ENCODE measurements at places on chromosomes 12 and 14.

GRCh38 chr14:41739203-41739602 lies 132.5 kb downstream of the LRFN5 start:
- DNase-seq, result no peak

- no peak for DNase-seq
Measured at GRCh38 chr12:10558301-10558700, 52.6 kb downstream of the EIF2S3B start.

GRCh38 chr14:79627058-79627457 lies 584.2 kb downstream of the DIO2 start:
- no peak for DNase-seq

GRCh38 chr14:85856430-85856829 lies 326.5 kb downstream of the FLRT2 start:
- DNase-seq, result no peak

- DNase-seq, result no peak
Measured at GRCh38 chr12:977156-977555, 13.9 kb upstream of the ERC1 start.

DNA sequence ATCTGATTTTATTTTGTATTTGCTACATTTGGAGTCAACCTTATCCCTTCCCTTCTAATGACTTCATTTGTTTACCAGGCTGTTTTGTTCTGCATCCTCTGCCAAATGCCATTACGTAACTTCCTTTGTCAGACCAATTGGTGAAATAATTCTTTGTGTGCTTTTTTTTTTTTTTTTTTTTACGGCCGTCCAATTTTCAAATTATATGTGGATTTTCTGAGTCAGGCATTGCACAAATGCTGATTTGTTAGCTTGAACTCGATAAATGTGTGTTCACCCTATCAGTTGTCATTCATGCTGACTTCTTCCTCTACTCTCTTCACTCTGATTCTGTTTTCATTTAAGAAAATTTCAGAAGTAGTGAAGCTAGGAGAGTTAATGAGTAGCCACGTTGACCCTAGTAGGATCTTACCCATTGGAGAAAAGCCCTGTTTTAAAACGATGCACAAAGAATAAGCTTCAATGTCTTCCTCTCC lies 386.2 kb downstream of the DIO2 start:
- peak; percentile 59 for DNase-seq

DNA sequence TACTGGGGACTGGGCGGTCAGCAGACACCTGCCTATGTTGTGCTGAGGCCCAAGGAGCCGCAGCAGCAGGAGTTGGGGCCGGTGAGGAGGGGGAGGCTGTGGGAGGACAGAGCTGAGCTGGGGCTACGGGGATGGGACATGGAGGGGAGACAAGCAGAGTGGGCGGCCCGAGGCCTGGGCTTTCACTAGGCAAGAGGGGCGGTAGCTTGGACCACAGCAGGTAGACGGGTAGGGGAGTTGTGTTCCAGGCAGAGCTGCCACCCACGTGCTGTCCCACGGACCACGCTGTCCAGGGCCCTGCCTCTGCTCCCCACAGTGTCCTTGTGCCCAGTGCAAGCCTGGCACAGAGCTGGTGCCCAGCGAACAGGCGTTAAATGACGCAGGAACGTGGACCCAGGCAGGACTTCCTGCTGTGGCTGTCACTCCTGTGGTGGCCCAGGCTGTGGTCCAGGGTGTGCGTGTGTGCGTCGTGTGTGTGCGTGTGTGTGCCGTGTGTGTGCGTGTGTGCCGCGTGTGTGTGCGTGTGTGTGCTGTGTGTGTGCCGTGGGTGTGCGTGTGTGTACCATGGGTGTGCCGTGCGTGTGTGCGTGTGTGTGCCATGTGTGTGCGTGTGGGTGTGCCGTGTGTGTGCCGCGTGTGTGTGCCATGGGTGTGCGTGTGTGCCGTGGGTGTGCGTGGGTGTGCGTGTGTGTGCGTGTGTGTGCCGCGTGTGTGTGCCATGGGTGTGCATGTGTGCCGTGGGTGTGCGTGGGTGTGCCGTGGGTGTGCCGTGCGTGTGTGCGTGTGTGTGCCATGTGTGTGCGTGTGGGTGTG lies 6.8 kb downstream of the CEP170B start:
- DNase-seq, result no peak

DNA sequence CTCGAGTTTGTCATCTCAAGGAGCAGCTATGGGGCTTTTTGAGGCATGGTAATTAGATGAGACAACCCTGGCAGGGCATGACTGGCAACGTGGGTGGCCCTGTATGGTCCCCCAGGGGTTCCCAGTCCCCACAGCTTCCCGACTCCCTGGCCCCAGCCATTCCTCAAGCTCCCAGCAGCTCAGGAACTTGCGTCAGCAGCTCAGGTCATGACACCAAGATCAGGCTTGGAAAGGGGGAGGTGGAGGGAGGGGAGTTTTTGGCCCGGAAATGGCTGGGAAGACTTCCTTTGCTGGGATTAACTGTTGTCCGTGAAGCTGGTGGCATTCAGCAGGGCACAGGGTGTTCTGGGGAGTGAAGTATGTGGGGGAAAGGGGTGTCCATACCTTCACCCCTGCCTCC lies 10.4 kb upstream of the NRIP2 start:
- DNase-seq, result peak; percentile 76

DNA sequence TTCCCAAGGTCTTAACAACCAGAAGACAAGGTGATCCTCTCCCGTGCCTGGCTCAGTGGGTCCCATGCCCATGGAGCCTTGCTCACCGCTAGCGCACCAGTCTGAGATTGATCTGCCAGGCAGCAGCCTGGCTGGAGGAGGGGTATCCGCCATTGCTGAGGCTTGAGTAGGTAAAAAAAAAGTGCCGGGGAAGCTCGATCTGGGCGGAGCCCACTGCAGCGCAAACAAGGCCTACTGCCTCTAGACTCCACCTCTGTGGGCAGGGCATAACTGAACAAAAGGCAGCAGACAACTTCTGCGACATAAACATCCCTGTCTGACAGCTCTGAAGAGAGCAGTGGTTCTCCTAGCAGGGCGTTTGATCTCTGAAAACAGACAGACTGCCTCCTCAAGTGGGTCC lies 104.0 kb downstream of the C14orf39 start:
- no peak for DNase-seq

DNA sequence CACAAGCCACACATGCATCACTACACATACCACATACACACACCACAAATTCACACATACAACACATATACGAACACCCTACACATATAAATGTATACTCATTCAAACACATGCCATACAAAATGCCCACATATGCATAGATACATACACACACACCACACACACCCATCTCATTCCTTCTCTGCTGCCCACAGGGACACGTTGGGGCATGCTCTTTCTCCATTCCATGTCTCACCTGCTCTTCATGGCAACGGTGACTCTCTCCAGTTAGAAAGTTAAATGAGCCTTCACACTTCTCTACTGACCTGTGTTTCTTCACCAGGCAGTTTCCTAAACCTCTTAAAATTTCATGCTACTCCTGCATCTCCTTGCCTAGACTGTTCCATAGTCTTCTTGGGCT lies 1194.8 kb downstream of the BCL11B start:
- no peak for DNase-seq

GRCh38 chr14:33508126-33509062 lies 442.5 kb downstream of the EGLN3 start:
- DNase-seq, result no peak

- no peak for DNase-seq
Measured at GRCh38 chr12:28966046-28966780, 182.9 kb upstream of the FAR2 start.

- DNase-seq, result no peak
Measured at GRCh38 chr14:72550513-72550912, 343.4 kb downstream of the DPF3 start.

- no peak for DNase-seq
Measured at GRCh38 chr14:22493753-22494152, 95.3 kb downstream of the DAD1 start.

DNA sequence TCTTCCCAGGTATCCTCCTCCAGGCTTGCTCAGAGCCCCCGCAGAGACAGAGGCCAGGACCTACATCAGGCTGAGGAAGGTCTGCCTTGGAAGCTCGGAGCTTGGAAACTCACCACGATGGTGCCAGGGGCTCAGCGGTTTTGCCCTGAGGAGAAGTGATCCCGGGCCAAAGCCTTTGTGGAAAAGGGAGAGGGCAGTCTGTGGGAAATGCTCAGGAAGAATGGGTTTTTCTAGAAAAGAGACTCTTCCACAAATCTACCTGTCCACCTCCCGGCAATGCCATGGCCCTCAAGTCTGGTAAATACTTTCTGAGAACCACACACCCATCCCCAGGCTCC lies 8.0 kb downstream of the KRT2 start:
- no peak for DNase-seq

- DNase-seq, result peak; percentile 0
Measured at GRCh38 chr12:44224399-44225148, 388.7 kb downstream of the TMEM117 start.

Measured in EH (cell line).